ENCODE measurements at places on chromosomes 2 and 18.

DNA sequence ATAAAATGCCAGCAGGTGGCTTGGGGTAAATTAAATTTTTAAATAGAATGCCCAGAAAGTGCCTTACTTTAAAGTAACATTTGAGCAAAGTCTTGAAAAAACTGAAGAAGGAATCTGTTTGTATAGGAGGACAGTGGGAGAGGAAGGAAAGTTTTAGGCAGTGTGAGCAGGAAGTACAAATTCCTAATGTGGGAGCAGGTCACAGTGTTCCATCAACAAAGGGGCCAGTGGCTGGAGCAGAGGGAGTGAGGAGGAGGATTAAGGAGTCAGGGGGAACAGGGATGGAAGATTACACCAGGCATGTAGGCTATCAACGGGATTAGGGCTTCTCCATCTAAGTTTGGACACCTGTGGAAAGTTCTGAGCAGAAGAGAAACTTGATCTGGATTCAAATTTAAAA lies 439.2 kb upstream of the REG3G start:
- H3K27ac ChIP-seq: no peak overlapping the region
- DNase-seq: no peak
- H3K4me1 ChIP-seq: no peaks in the 10 kb centered on the region
- H3K27me3 ChIP-seq: no peaks in the 10 kb centered on the region
- H3K4me3 ChIP-seq: no peak overlapping the region
- no peaks in the 10 kb centered on the region for H3K36me3 ChIP-seq

DNA sequence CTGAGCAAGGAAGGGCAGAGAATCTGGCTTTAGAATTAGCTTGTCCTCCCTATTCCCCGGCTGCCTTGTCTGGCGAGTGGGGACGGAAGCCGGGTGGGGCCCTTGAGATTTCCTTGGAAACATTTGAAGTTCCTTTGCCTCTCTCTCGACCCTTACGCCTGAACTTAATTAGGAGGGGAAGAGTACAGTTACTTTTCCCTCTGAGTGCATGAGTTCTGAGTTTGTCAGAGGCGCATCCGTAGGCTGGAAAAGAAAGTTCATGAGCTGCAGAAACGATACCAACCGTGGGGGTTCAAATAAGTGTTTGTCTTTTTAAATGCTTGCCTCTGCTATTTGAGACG lies 468 bp downstream of the PIKFYVE start:
- H3K27ac ChIP-seq: peak overlapping the region; percentile 97
- peak; percentile 26 for DNase-seq
- H3K4me3 ChIP-seq: peak overlapping the region; percentile 84
- H3K4me1 ChIP-seq: peaks cover 47% of the 10 kb centered on the region
- peaks cover 16% of the 10 kb centered on the region for H3K36me3 ChIP-seq

- H3K27me3 ChIP-seq: no peaks in the 10 kb centered on the region
- no peaks in the 10 kb centered on the region for H3K4me1 ChIP-seq
- H3K36me3 ChIP-seq: no peaks in the 10 kb centered on the region
- no peak overlapping the region for H3K4me3 ChIP-seq
- no peak for DNase-seq
- no peak overlapping the region for H3K27ac ChIP-seq
These were observed 375.6 kb upstream of the LRATD1 start for GRCh38 chr2:14256890-14257289.

- H3K27ac ChIP-seq: peak overlapping the region; percentile 100
- H3K4me3 ChIP-seq: peak overlapping the region; percentile 99
- DNase-seq: no peak
- peaks cover 53% of the 10 kb centered on the region for H3K4me1 ChIP-seq
- peaks cover 16% of the 10 kb centered on the region for H3K36me3 ChIP-seq
These were observed 586 bp upstream of the C2orf49 start for GRCh38 chr2:105336786-105337121.

Measured in activated CD4-positive, alpha-beta T cell treated with anti-CD3 and anti-CD28 coated beads, Interleukin-2, amount 10 ng/mL, durations not matched to agents 7 days and 5 days (primary cell).